ENCODE measurements at places on chromosomes 11 and 22. TPM values are rescaled to one million over a fixed set of nuclear protein-coding genes. Genes with fewer than 3 reads are reported as not detected.

The CNGA4 gene
- not detected for total RNA-seq

The TMX2 gene
- total RNA-seq = 115 TPM

The TRIM49 gene
- total RNA-seq = not detected

The KRTAP5-9 gene
- not detected for total RNA-seq

The RFPL2 gene
- total RNA-seq = not detected

The MMP8 gene
- not detected for total RNA-seq

The RAB39A gene
- total RNA-seq = 0.23 TPM

The PGA5 gene
- total RNA-seq = not detected

The HORMAD2 gene
- not detected for total RNA-seq
